ENCODE measurements at places on chromosomes 13 and 19.

GRCh38 chr13:70995338-70995737, 871.7 kb downstream of the DACH1 start:
- DNase-seq = no peak

DNA sequence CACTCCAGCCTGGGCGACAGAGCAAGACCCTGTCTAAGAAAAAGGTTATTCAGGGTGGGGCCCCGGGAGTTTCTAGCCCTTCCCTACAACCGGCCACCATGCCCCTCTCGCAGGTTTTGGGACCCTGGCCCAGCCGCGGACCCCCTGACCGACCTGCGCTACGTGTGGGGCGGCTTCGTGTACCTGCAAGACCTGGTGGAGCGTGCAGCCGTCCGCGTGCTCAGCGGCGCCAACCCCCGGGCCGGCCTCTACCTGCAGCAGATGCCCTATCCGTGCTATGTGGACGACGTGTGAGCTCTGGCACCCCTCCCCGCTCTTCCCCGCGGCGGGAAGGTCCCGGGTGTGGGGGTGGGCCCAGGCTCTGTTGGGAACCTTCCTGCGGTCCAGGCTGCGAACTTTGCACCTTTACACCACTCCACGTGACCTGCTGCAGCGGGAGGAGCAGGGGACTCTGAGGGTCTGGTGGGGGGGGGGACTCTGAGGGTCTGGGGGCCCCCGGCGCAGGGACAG, 6.3 kb downstream of the ABCA7 start:
- DNase-seq = no peak

DNA sequence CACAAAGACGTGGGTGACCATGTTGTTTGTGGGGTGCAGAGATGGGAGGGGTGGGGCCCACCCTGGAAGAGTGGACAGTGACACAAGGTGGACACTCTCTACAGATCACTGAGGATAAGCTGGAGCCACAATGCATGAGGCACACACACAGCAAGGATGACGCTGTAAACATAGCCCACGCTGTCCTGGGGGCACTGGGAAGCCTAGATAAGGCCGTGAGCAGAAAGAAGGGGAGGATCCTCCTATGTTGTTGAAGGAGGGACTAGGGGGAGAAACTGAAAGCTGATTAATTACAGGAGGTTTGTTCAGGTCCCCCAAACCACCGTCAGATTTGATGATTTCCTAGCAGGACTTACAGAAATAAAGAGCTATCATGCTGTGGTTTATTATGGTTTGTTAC, 5.6 kb downstream of the KLK2 start:
- no peak for DNase-seq

DNA sequence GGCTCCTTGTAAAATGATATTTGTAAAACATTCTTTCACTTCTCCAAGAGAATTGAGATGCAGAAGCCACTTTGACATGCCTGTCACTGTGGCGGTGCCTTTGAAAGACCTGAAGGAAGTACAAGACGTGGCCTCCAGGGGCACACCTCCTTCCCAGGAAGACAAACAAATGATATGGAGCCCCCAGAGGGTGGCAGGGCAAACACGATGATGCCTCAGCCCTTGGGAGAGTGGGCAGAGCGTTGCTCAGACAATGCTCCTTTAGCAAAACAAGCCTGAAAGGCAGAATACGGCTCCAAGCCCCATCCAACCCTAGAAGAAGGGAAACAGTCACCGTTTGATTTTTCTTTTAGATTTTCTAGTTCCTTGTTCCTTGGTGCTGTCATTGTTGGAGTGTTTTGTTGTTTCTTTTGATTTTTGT, 9.2 kb upstream of the ATP12A start:
- DNase-seq = peak; percentile 73

- no peak for DNase-seq
Measured at GRCh38 chr13:44003481-44003880, 123.8 kb downstream of the LACC1 start.

- no peak for DNase-seq
Measured at GRCh38 chr13:57286511-57287098, 119.6 kb downstream of the PRR20E start.

- DNase-seq = no peak
Measured at GRCh38 chr13:34452831-34453230, 489.2 kb upstream of the NBEA start.

GRCh38 chr13:106382534-106382933, 152.9 kb downstream of the EFNB2 start:
- DNase-seq = no peak

DNA sequence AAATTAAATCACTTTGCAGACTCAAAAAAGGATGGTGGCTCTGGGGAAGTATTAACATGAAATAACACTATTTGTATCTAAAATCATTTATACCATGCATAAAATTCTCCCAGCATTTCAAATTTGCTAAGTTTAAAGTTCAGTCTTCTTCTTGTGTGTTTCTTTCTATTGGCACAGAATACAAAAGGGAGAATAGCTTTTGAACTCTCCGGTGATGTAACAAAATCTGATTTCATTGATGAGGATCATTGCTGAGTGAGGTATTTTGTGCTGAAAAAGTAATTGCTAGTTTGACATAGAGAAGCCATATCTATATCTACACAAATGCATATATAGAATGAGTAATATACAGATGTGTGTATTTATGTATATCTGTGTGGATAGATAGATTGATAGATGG, 174.8 kb downstream of the LACC1 start:
- DNase-seq = no peak

GRCh38 chr13:91203430-91203829, 144.1 kb upstream of the MIR17HG start:
- DNase-seq = no peak

DNA sequence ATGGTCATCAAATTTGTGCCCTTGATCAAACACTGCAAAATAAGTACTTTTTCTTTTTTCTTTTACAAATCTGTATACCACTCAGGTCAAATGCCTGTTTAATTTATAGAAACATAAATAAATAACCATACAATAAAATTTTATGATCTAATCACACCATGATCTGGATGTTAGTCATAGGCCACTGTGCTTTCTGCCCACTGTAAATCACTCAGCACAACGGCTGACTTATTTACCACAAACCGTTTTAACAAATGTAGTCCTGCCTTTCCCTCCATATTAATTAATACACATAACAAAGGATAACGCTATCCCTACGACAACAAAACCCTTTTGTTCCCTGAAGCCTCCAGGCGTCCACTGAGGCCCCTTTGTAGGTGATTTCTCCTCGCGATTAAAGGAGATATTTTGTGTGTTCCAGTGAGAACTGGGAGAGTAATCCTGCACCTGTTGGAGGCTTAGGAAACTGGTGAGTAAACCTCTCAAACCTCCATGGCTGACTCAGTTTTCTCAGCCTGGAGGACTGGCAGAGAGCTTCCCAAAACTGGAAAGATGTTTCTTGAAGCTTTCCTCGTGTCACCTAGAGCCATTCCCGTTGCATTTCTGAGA, 477.1 kb upstream of the SGCG start:
- DNase-seq = no peak

DNA sequence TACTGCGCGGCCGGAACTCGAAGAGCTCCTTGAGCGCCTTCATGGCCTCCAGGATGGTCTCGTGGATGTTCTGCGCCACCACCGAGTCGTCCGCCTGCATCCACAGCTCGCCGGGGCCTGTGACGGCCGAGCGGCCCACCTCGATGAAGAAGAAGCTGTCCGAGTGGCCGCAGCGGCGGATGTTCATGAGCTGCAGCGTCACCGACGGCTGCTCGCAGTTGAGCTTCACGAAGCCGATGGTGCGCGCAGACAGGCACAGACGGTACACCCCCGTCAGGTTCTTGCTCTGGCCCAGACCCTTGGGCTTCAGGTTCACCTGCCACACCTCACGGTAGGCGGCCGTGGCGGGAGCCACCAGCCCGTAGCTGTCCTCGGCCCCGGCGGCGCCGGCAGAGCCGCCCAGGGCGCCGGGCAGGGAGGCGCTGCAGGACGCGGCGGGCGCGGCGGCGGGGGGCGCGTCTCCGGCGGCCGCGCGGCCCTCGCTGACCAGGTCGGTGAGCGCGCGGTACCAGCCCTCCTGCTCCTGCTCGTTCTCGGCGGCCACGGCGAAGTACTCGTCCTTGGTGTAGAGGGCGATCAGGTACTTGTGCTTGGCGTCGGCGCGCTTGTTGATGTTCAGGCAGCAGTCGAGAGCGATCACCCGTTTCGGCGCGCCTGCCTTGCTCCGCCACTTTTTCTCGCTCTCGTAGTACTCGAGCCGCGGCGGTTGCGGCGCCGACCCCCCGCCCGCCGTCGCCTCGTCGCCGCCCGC, 1.1 kb downstream of the IRS2 start:
- no peak for DNase-seq

GRCh38 chr13:80050252-80050651, 290.7 kb downstream of the SPRY2 start:
- no peak for DNase-seq

DNA sequence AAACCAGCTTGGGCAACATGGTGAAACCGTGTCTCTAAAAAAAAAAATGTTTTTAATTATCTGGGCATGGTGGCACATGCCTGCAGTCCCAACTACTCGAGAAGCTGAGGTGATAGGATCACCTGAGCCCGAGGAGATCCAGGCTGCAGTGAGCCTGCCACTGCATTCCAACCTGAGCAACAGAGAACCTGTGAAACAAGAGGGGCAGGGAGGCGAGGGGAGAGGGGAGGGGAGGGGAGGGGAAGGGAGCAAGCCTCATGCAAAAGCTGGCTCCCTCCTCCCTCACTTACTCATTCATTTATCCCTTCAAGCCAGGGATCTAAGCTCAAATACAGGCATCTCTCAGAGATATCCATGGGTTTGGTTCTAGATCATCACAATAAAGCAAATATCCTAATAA, 8.9 kb downstream of the ATP7B start:
- DNase-seq = no peak

DNA sequence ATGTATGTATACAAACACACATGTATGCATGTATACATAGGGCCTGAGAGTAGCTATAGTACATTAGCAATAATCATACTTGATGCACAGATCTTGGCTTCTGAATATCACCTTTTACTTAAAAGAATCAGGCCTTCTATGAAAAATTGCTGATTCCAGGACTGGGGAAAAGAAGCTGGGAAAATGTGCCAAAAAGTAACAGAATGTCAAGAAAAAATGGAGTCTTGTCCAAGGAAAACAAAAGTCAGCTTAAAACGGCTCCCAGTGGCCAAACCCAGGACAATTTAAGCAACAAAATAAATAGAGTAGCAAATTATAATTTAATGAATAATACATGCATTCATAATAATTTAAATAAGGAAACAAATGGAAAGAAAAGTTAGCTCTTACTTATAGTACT, 2104.9 kb downstream of the PCDH9 start:
- no peak for DNase-seq

GRCh38 chr19:5063873-5064645, 95.1 kb downstream of the KDM4B start:
- no peak for DNase-seq

GRCh38 chr19:17220207-17220758, 5.1 kb downstream of the USE1 start:
- DNase-seq = no peak

DNA sequence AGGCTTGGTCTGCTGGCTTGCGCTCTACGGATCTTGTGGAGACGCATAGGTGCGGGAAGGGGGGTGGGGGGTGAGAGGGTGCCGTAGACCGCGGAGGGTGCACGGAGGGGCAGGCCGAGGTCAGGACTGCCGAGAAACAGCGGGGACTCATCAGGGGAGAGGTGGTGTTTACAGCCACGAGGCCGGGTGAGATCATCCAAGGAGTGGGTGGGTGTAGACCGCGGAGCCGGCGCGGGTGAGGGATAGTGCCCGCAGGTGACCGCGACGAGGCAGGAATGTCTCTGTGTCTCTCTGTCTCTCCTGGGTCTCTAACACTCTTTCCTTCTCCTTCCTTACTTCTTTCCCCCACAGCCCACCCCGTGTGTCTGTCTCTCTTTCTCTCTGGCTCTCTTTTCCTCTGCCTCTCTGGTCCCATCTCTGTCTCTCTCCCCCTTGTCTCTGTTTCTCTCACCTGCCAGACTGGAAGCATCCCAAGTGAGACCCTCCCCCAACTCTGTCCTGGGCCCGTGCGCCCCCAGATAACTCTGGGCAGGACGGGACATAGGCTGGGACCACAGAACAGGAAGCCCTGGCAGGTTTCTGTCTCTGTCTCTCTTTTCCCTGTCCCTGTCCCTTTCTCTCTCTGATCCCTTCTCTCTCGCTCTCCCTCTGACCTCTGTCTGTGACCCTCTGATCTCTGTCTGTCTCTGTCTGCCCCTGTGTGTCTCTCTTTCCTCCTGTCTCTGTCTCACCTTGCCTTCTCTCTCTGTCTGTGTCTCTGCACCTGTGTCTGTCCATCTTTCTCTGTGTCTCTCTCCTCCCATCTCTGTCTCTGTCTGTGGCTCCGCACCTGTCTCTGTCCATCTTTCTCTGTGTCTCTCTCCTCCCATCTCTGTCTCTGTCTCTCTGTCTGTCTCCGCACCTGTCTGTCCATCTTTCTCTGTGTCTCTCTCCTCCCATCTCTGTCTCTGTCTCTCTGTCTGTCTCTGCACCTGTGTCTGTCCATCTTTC, 1.8 kb upstream of the KLK4 start:
- no peak for DNase-seq

GRCh38 chr13:21079761-21080592, 18.6 kb upstream of the LATS2 start:
- DNase-seq = no peak

DNA sequence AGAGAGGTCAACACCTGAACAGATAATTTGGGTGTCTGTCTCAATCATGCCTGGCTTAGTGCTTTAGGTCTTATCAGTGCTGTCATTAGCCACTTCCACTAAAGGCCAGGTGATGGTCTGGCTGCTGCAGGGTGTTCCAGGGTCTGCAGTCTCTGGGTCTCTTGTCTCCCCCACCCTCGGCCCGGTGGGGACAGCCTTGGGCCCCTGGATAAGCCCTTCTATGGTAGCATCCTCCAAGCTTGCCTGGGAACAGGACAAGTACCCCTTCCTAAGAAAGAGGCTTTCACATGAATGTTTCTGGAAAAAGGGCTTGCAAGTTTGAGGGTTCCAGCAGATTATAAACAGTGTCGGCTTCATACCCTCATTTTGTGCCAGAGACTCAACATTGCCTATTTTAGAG, 29.3 kb upstream of the ZNF536 start:
- DNase-seq = no peak

DNA sequence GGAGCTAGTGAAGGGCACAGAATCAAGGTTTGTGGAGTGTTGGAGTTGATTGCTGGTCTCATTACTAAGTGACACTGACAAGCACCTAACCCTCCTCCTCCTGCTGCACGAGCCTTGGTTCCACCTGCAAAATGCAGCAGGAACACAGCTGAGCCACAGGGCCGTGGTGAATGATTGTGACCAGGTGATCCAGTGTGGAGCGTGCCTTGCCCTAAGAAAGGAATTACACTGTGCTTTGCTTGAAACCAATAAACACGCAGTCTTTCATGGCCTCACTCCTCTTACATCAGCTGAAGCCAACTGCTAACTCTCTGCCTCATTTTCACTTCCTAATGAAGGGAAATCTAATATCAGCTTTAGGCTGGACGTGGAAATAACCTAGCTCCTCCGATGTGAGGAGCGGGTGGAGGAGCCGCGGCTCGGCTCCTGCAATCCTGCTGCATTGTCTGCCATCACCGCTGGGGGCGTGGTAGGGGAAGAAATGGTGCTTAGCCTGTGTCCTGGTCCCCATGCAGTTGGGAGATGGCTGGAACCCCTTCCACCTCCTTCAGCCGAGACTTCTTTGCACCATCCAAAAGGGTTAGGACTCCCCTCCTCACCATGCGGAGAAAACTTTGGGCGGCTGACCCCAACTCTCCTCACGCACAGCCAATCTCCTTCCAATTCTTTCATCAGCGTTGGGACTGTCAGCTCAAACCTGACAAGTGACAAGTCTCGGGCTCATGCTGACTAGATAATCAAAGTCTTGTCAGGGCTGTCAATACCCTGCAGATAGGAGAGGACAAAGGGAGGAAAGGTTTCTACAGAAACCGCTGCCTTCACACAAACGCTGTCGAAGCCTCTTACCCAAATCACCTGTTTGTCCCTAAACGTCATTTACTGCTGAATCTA, 427.9 kb downstream of the ZNF536 start:
- no peak for DNase-seq

GRCh38 chr13:109586509-109587346, 199.7 kb downstream of the IRS2 start:
- no peak for DNase-seq

Measured in OCI-LY7 (cell line).